ENCODE measurements at places on chromosomes 1 and 21.

GRCh38 chr1:39167632-39168209, 36.8 kb upstream of the MACF1 start:
- DNase-seq: no peak

- DNase-seq: peak; percentile 74
Observed at GRCh38 chr1:3491291-3492246, 37.1 kb downstream of the ARHGEF16 start.

GRCh38 chr21:30943243-30943642, 61.9 kb upstream of the KRTAP11-1 start:
- no peak for DNase-seq

DNA sequence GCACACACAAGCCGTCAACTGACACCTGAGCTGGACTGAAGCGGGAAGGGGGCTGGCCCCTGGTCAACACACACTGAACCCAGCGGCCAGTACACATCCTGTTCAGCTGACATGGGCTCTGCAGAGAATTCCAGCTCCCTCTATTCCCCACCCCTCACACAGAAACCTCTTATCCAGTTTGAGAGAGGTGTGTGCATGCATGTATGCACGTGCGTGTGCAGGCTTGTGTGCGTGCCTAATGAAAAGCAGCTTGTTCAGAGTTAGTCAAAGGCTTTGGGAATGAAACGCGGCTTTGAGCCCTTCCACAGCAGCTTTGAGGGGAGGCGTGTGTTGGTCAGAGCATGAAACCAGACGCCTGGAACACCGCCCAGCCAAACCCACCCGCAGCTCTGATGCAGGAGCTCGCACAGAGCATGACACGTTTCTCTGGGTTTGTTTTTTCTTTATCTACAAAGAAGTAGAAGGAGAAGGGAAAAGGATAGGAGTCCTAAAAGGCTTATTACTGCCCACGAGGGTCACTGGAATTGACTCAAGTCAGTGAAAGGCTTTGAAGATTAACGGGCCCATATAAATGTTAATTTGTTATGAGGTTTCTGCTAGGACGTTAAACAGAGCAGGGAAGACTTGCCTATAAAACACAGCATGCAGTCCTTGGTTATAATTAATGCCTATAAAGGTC, 184.2 kb downstream of the ETS2 start:
- DNase-seq: no peak

DNA sequence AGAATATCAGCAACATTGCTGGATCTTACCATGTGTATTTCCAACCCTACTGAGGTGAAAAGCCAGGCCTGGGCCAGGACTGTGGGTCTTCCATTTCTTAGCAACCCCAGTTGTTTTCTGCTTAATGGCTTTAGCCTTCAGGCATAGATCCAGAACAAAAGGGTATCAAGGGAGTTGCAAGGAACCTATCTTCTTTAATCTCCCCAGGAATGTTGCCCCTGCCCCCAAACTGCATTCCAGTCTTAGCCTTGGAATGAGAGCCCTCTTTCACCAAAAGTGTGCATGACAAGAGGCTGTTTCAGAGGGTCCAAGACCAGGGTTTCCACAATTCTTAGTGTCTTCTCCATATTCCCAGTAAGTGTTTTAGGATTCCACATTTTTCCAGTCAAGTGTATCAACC, 87.9 kb upstream of the SOX13 start:
- no peak for DNase-seq

GRCh38 chr1:70038025-70038424, 167.4 kb downstream of the LRRC40 start:
- no peak for DNase-seq

- no peak for DNase-seq
Observed at GRCh38 chr1:160154790-160155189, 3.4 kb downstream of the ATP1A4 start.

DNA sequence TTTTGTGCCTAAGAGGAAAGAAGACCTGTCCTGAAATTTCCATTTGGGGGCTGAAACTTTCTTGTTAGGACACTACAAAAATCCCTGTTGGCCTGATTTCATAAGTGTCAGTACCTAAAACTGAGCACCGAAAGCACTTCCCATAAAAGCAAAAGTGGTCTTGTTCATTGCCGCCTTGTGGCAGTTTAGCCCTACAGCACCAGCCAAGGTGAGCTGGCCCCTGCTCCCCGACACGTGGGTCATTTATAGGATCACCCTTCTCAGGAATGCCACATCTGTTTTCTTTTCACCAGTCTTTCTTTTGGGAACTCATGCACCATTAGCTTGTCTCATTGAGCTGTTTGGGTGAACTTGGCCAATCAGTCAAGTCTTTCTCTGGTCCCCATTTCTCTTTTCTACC, 155.8 kb upstream of the KAZN start:
- no peak for DNase-seq

All from activated CD4-positive, alpha-beta T cell treated with anti-CD3 and anti-CD28 coated beads, Interleukin-2, amount 50 U/mL, for 16 hours (primary cell).